Ascending aorta (tissue), 2 donors: ENCODE measurements at places on chromosomes 13 and 19. TPM values are rescaled to one million over a fixed set of nuclear protein-coding genes. Genes with fewer than 3 reads are reported as not detected.

The SACS gene
- total RNA-seq: 13.1 TPM

- H3K36me3 ChIP-seq: no peaks in the 10 kb centered on the region
- no peak overlapping the region for H3K27ac ChIP-seq
- no peak overlapping the region for H3K4me3 ChIP-seq
Measured at GRCh38 chr13:60331249-60332012, 65.6 kb upstream of the TDRD3 start.

GRCh38 chr13:111460548-111461444 lies 140.4 kb downstream of the TEX29 start:
- no peak for DNase-seq
- no peaks in the 10 kb centered on the region for H3K27me3 ChIP-seq
- H3K4me1 ChIP-seq: no peaks in the 10 kb centered on the region

The POLD1 gene
- 22.9 TPM for total RNA-seq

- peaks cover 8% of the 10 kb centered on the region for H3K36me3 ChIP-seq
- no peak overlapping the region for H3K27ac ChIP-seq
- H3K4me1 ChIP-seq: peaks cover 28% of the 10 kb centered on the region
- no peak for DNase-seq
Measured at GRCh38 chr19:55085923-55086715, 10.4 kb downstream of the EPS8L1 start.

The RPS15 gene
- 3,111 TPM for total RNA-seq

The MUC16 gene
- 0.32 TPM for total RNA-seq

The ZNF296 gene
- not detected for total RNA-seq

DNA sequence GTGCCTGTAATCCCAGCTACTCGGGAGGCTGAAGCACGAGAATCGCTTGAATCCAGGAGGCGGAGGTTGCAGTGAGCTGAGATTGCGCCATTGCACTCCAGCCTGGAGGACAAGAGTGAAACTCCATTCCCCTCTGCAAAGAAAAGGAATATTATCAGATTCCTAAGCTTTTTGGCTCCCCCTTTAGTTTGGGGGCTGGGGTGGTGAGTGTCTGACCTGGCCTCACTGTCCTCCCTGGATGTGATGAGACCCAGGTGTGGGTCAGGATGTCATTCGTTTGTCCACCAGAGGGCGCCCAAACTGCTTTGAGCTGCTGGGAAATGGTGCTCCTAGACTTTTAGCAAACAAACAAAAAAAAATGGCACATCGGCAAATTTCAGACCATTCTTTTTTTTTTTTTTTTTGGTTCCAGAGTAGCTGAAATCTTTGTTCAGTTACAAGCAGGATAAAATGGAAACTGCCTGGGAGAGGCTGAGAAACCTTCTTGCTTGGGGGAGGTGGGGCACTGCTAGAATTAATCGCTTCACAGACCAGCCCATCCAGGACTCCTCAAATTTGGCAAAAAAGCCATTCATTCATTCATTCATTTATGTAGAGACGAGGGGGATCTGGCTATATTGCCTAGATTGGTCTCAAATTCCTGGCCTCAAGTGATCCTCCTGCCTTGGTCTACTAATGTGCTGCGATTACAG lies 29.4 kb downstream of the SPC24 start:
- no peaks in the 10 kb centered on the region for H3K4me1 ChIP-seq
- H3K4me3 ChIP-seq: no peak overlapping the region
- peak; percentile 53 for DNase-seq
- no peaks in the 10 kb centered on the region for H3K27me3 ChIP-seq
- peak overlapping the region; percentile 53 for H3K27ac ChIP-seq

GRCh38 chr19:5058521-5059212 lies 89.8 kb downstream of the KDM4B start:
- peak overlapping the region; percentile 17 for H3K4me3 ChIP-seq
- H3K4me1 ChIP-seq: peaks cover 6% of the 10 kb centered on the region
- peaks cover 18% of the 10 kb centered on the region for H3K36me3 ChIP-seq
- no peaks in the 10 kb centered on the region for H3K27me3 ChIP-seq
- no peak for DNase-seq
- H3K27ac ChIP-seq: no peak overlapping the region

GRCh38 chr19:38632476-38633213 lies 13.7 kb downstream of the EIF3K start:
- H3K36me3 ChIP-seq: peaks cover 74% of the 10 kb centered on the region
- DNase-seq: no peak
- H3K4me1 ChIP-seq: no peaks in the 10 kb centered on the region
- H3K27me3 ChIP-seq: no peaks in the 10 kb centered on the region

The ADGRE3 gene
- not detected for total RNA-seq

The DOCK6 gene
- 140 TPM for total RNA-seq

DNA sequence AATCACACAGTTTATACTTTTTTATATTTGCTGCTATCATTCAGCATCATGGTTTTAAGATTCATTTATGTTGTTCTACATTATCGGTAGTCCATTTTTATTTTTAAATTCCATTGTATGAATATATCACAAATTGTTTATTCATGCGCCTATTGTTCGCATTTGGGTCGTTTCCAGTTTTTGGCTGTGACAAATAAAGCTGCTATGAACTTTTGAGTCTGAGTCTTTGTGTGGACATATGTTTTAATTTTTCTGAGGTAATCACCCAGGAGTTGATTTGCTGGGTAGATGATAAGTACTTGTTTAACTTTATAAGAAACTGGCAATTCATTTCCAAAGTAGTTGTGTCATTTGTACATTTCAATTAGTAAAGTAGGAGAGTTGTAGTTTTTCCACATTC lies 74.2 kb upstream of the CSNK1A1L start:
- H3K27me3 ChIP-seq: no peaks in the 10 kb centered on the region
- DNase-seq: no peak
- no peaks in the 10 kb centered on the region for H3K4me1 ChIP-seq
- H3K27ac ChIP-seq: no peak overlapping the region
- no peak overlapping the region for H3K4me3 ChIP-seq

DNA sequence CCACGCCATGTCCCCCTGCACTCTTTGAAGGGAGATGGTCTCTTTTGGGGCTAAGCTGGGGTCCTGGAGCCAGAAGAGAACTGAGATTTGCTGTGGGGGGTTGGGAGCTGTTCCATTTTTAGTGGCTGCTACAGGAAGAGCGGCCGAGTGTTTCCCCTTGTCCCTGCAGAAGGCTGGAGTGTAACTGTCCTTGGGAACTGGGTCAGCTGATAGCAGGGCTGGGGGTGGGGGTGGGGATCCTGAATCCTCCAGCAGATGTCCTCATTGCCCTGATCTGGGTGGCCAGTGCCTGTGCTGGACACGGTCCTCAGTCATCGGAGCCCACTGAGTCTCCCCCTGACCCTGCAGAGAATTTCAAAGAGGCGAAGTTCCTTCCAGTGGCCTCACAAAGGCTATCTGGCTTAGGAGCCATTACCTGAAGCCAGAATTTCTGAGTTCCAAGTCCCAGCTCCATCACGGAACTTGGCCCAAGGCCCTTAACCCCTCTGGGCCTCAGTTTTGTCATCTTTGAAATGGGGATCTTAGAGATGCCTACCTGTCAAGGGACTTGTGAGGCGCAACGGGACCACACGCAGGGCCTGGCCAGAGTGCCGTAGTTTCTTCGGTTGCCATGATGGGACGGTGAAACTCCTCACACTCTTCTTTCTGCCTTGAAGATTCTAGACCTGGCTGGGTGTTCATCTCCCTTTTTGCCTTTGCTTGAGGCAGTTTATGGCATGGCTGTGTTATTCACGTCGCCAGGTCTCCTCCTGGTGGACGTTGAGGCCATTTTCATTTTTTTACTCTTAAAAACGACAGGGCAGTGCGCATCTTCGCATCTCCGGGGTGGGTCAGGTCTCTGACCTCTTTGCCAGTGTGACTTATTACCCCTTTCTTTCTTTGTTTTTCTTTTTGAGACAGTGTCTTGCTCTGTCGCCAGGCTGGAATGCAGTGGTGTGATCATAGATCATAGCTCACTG lies 51.9 kb downstream of the DNM2 start:
- H3K4me1 ChIP-seq: peaks cover 16% of the 10 kb centered on the region
- no peaks in the 10 kb centered on the region for H3K27me3 ChIP-seq
- no peak overlapping the region for H3K4me3 ChIP-seq
- peak overlapping the region; percentile 24 for H3K27ac ChIP-seq
- DNase-seq: peak; percentile 73
- H3K36me3 ChIP-seq: peaks cover 21% of the 10 kb centered on the region

The ZNF724 gene
- total RNA-seq: not detected

The ZNF285 gene
- not detected for total RNA-seq

- H3K36me3 ChIP-seq: no peaks in the 10 kb centered on the region
- no peak for DNase-seq
- no peak overlapping the region for H3K27ac ChIP-seq
- no peaks in the 10 kb centered on the region for H3K27me3 ChIP-seq
Measured at GRCh38 chr13:94419304-94419924, 60.1 kb downstream of the DCT start.

GRCh38 chr13:21885714-21886224 lies 214.9 kb downstream of the FGF9 start:
- no peaks in the 10 kb centered on the region for H3K36me3 ChIP-seq
- no peak for DNase-seq
- no peak overlapping the region for H3K27ac ChIP-seq

- DNase-seq: no peak
- H3K4me3 ChIP-seq: no peak overlapping the region
Measured at GRCh38 chr13:30143666-30144400, 163.5 kb downstream of the KATNAL1 start.

DNA sequence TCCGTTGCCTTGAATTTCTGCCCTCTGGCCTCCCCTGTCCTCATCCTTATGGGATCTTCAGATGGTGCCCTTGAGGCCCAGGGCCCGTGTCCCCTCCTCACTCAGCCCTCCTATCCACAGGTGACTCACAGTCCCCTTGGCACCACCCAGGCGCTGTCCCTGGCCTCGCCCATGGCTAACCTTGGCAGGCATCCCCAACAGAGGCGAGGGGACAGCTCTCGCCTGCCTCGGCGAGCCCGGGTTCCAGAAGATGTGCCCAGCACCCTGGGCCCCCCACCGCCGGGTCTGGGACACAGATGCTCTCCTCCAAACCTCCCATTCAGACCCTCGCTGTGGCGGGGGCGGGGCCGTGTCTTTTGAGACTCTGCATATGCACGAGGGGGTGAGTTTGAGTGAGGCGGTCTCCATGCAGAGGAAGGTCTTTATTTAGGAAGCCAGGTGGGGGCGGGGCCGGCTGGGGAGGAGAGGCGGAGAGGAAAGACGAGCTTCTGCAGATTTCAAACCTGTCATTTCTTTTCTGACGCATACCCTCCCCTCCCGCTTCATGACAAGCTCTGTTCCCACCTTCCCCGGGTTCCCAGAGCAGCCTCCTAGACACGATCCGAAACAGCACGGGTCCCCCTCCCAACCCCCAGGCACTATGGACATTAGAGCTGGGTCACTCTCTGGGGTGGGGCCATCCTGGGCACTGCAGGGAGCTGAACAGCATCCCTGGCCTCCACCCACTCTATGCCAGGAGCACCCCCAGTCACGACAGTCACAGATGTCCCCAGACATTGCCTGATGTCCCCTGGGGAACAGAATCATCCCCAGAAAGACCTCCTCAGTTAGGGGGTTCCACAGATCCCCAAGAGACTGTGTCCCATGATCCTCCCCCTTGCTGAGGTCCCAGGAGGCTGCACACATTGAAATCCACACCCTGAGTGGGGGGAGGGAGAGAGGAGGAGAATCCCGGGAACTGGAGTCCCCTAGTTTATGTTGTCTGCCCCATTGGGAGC lies 48.5 kb downstream of the GNG7 start:
- H3K36me3 ChIP-seq: no peaks in the 10 kb centered on the region
- H3K4me3 ChIP-seq: no peak overlapping the region

DNA sequence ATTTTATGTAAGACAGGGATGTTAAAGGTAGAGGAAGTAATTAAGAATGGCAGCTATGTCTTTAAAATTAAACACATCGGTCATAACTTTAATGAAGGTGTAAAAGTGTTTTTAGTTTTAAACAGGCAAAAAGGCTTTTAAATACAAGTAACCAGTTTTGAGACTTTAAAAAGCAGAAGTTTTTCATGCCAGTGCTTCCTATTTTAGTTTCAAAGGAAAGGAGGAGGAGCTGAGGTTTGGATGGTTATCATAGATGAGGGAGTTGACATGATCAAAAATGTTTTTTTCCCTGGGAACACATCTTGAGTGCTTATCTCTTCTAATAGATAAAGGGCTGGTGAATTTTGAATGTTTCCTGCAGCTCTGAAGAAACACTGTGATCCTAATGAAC lies 42.9 kb downstream of the LRCH1 start:
- no peak for DNase-seq
- no peak overlapping the region for H3K4me3 ChIP-seq
- peak overlapping the region; percentile 43 for H3K27ac ChIP-seq
- peaks cover 12% of the 10 kb centered on the region for H3K4me1 ChIP-seq
- no peaks in the 10 kb centered on the region for H3K27me3 ChIP-seq
- no peaks in the 10 kb centered on the region for H3K36me3 ChIP-seq

The KLHL1 gene
- not detected for total RNA-seq

DNA sequence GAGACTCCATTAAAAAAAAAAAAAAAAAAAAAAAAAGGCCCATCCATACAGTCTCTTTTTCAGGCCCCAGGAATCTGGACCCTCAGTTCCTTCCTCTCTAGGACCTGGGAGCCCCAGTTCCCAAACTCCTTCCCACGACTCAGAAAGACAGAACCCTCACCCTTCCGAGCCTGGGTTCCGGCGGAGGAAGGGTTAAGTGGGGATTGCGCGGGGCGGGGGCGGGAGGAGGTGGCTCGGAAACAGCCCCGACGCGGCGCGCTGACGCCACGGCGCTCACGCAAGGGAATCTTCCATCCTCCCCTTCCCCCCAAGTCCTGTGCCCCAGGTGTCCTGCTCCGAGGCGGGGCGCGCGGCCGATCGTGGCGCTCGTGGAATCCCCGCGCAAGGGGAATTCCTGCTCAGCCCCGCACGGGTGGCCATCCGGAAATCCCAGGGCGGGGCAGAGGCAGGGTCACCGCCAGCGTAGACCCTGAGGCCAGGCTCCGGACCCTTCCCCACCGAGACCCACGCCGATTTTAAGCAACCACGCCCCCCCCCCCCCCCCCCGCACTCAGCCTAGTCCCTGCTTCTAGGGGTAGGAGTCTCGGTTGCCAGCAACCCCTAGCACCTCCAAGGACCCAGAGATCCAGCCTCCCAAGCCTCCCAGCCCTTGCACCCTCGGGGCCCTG lies 659 bp downstream of the NFKBID start:
- no peak for DNase-seq
- peaks cover 11% of the 10 kb centered on the region for H3K36me3 ChIP-seq
- H3K27ac ChIP-seq: peak overlapping the region; percentile 76
- no peaks in the 10 kb centered on the region for H3K27me3 ChIP-seq
- peaks cover 3% of the 10 kb centered on the region for H3K4me1 ChIP-seq
- peak overlapping the region; percentile 84 for H3K4me3 ChIP-seq

- H3K4me1 ChIP-seq: peaks cover 30% of the 10 kb centered on the region
- peak within 1 kb of the TSS; percentile 97 for H3K4me3 ChIP-seq
- H3K27ac ChIP-seq: peak within 1 kb of the TSS; percentile 96
- DNase-seq: peak; percentile 99
- no peaks in the 10 kb centered on the region for H3K27me3 ChIP-seq
Measured at GRCh38 chr19:12945479-12946091, at the start of gene RAD23A. RAD23A (plus strand) TSS chr19:12945862; CDS start chr19:12945949, 87 bp downstream.
